ENCODE measurements at places on chromosomes 13 and 19.
A peak's percentile ranks its signal among the peaks of the same experiment; 100 is the strongest.

DNA sequence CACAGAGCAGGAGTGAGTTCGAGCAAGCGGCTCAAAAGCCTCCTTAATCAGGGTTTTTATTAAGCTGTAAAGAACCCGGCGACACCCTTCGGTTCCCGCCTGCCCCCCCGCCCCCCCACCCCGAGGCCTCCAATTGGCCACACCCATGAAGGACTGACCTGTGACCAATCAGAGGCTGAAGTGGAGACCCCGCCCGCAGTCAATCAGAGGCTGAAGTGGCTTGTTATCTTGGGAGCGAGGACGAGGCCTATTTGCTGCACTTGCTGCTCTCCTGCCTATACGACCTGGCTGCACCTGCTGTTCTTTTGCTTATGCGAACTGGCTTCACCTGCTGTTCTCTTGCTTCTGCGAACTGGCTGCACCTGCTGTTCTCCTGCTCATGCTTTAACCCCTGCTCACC, 844.9 kb downstream of the OLFM4 start:
- peak; percentile 96 for DNase-seq

GRCh38 chr13:109949397-109949796, 163.0 kb upstream of the IRS2 start:
- DNase-seq = no peak

DNA sequence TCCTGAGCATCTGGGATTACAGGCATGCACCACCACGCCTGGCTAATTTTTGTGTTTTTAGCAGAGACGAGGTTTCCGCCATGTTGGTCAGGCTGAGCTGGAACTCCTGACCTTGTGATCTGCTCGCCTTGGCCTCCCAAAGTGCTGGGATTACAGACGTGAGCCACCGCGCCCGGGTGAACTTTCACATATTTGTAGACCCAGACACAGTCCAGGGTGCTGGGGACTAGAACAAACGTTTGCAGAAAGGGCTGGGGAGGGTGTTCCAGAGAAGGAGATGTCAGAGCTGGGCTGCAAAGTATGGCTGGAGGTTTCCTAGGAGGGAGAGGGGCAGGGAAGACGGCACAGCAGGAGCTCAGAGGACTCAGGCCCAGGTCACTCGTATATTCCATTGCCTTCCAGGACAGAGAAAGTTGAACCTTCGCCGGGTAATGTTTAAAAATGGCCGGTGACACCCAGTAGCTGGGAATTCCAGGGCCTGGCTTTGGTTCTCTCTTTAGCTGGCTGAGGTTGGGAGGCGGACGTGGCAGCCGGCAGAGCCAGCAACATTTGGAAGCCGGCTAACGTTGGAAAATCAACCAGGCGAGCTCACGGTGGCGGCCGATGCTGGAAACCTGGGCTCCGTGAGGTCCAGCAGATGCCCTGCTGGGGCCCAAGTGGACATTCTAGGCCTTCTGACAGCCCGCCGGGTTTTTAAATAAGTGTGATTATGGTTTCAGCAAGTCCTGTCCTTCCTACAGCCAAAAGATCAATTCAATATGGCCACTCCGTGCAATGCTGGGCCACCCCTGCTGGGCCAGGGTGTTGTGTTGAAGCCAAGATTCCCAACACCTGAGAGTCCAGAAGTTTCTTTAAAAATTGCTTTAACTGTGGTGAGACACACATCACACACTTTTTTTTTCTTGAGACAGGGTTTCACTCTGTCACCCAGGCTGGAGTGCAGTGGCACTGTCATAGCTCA, 41.5 kb downstream of the NFIC start:
- no peak for DNase-seq

- DNase-seq = no peak
Observed at GRCh38 chr13:35526577-35526976, 50.1 kb upstream of the MAB21L1 start.

DNA sequence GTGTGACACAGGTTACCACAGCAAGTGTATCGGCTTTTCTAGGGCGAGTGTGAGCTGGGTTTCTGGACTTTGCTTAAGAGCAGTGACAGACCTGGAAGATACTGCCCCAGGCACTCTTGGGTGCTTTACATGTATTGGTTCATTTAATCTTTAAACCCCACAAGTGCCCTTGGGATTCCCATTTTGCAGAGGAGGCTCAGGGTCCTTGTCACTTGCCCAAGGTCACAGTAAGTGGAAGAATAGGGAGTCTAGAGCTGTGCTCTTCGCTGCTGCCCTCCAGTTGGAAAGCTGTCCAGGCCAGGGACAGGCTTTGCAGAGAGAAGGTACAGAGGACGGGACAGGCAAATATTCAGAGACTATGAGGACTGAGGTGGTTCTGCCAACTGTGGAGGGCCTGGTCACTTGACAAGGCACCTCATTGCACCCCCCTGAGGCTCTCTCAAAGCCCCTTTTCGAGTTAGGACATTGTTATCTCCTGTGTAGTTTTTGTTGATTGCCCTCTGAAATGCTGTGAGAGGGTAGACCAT, 42.4 kb downstream of the BBC3 start:
- DNase-seq = no peak

GRCh38 chr13:48977973-48978372, 2.3 kb downstream of the FNDC3A start:
- no peak for DNase-seq

- no peak for DNase-seq
Observed at GRCh38 chr13:83882606-83882959, 309 bp upstream of the SLITRK1 start.
